ENCODE measurements at places on chromosomes 3 and 15. TPM values are rescaled to one million over a fixed set of nuclear protein-coding genes. Genes with fewer than 3 reads are reported as not detected.
A peak's percentile ranks its signal among the peaks of the same experiment; 100 is the strongest.

The SI gene
- not detected for total RNA-seq

The CRELD1 gene
- total RNA-seq = 30.7 TPM

The PRR20G gene
- not detected for total RNA-seq

GRCh38 chr3:133578548-133579191 lies 5.2 kb downstream of the CDV3 start:
- no peak for DNase-seq

DNA sequence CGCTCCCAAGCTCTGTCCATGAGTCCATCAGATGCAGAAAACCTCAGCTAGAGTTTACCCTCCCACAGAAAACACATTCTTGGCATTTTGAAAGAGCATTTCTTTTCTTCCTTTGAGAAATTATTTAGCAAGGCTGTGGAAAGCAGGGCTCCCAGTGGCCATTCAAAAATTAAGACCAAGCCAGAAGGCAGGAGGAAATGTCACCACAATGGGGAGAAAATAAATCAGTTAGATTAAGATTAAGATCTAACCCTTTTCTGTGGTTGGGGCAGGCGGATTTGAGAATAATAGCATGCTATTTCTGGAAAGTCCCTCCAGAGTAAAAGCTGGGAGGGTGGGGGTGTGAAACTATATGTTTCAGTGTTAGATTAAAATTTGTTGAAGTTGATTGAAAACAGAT lies 20.2 kb downstream of the LRIG1 start:
- DNase-seq = no peak

DNA sequence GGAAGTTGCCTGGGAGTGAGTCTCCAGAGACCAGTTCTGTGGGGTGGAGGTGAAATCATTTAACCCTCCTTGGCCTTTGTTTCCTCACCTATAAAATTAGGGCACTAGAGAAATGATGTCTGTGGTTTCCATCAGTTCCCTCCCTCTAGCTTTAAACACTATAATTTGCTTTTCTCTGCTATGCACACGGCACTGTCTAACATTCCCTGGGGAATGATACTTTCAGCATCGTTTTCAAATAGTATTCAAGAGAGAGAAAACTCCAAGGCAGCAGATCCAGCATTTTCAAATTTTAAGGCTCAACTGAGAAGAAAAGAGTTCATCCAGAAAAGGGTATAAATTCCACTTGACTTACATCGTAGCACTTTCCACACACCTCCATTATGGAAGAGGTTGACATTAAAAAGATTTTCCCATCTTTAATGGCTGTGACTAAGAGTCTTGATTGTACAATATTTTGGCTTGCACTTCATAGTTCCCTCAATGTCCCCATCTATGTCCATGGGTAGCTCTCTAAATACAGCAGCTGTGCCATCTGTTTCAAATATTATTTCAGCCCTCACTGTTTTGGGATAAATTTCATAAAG lies 137.7 kb upstream of the ZPLD1 start:
- DNase-seq = no peak

GRCh38 chr3:55283441-55283925 lies 203.6 kb downstream of the WNT5A start:
- DNase-seq = no peak

DNA sequence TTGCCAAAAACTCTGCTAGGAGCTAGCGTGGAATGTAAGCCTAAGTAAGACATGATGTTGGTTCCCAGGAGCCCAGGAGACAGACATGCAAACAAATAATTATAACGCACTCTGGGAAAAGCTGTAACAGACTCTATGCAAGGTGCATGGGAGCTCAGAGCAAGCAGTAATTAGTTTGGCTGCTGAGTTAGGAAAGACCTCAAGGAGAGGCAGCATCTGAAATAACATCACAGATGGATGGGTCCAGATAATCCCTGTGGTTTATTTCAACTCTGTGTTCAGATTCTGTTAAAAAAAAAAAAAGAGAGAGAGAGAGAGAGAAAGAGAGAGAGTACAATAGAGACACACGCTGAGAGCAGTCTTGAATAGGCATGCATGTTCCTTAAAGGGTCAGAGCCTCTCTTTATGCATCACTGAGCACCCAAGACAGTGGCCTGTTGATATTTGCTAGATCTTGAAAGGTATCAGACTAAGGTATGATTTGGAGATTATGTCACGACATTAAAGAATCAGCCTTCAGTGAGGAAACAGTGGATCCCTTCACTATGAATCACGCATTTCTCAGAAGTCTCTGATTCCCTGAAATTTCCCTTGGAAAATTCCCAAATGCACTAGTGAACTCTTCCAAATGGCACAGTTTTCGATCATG lies 124.4 kb upstream of the LIPC start:
- DNase-seq = no peak

DNA sequence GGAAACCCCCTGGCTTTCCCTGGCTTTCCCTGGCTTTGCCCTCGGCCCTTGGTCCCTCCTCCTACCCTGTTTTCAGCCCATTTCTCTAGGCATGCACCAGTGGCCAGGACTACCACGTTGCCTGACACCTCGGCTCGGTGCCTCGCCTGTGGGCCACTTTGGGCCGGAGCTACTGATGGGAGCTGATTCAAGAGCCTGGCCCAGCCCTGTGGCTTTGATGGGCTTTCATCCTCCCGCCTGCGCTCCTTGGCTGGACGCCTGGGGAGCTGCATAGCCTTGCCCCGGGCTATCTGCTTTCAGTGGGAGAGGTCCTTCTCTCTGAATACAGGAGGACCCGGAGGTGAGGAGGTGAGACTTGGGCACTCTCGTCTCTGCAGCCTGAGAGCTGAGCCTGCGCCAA lies 192.7 kb upstream of the HES1 start:
- DNase-seq = peak; percentile 70

All from PC-9 (cell line).